NCI-H187 (cell line): ENCODE measurements at places on chromosomes 2 and 18.

GRCh38 chr2:150470435-150470834 is 17.0 kb downstream of the RND3 start:
- no peak for DNase-seq

GRCh38 chr2:108617617-108618016 is 83.3 kb downstream of the LIMS1 start:
- DNase-seq = no peak

DNA sequence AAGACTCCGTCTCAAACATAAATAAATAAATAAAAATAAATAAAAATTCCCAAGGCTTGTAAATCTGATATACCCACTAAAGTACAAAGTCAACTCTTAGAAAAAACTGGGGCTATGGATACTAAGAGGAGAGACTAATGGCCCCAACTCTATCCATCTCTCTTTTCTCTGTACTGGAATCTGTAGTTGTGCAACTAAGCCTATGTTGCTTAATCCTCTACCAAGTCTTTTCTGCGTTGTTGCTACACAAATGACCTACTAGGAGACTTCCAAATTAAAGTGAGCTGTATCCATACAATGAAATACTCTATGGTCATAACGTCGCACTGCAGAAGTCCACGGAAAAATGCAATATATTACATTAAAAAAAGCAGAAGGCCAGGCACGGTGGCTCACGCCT is 8.1 kb downstream of the MRPS5 start:
- DNase-seq = no peak

DNA sequence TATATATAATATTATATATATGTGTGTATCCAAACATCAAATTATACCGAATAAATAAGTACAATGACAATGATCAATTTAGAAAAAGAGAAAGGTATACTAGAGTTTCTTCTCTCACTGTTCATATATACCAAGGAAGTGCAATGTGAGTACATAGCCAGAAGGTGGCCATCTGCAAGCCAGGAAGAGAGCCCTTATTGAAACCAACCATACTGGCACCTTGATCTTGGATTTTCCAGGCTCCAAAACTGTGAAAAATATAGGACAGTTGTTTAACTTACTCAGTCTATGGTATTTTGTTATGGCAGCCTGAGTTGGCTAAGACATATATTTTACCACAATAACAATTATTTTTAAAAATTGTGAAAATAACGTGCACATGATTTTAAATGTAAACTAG is 1490.2 kb upstream of the SLC39A10 start:
- DNase-seq = no peak

GRCh38 chr2:20657522-20658235 is 6.8 kb upstream of the HS1BP3 start:
- DNase-seq = no peak

- DNase-seq = no peak
These were observed 7.0 kb downstream of the MYT1L start for GRCh38 chr2:2324119-2324518.

DNA sequence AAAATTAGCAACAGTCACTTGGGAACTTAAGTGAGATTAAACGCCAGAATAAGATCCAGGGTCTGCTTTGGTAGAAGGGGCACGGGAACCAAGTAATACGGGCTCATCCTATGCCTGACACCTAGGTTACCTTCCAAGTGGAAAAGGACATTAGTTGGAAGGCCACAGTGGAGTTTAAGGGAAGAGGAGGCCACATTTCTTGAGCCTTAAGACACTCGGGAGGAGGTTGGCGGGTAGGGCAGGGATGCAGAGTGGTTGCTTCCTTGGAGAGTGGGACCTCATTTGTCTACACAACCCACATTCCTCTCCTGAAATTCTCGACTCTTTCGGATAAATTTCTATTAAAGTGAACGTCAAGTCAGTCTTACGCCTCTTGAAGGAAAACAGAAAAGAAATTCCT is 510 bp upstream of the DNAH6 start:
- DNase-seq = no peak

DNA sequence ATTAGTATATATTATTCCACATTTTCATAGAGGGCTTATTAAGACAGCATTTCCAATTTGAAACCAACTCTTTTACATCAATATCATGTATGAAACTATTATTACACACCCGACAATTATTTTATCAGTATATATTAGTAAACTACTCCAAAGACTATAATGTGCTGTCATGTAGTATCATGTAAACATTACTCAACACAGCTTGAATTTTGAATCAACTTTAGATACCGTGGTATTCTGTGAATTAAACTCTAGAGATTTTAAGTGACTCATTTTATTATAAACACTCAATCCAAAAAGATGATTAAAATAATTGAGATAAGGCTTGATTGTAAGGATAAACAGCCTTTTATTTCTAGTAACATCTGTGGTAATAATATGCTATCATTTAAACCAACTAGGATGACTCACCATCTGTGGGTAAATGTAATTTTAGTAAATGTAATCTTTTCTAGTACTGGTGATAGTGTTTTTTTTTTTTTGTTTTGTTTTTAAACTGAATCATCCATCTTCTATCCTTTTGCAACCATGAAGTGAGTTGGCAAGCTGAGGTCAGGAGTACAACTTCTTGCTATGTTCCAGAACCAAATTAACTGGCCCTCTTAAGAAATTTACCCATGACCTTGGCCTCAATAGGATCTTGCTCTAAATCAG is 144.3 kb upstream of the SMAD7 start:
- DNase-seq = no peak

DNA sequence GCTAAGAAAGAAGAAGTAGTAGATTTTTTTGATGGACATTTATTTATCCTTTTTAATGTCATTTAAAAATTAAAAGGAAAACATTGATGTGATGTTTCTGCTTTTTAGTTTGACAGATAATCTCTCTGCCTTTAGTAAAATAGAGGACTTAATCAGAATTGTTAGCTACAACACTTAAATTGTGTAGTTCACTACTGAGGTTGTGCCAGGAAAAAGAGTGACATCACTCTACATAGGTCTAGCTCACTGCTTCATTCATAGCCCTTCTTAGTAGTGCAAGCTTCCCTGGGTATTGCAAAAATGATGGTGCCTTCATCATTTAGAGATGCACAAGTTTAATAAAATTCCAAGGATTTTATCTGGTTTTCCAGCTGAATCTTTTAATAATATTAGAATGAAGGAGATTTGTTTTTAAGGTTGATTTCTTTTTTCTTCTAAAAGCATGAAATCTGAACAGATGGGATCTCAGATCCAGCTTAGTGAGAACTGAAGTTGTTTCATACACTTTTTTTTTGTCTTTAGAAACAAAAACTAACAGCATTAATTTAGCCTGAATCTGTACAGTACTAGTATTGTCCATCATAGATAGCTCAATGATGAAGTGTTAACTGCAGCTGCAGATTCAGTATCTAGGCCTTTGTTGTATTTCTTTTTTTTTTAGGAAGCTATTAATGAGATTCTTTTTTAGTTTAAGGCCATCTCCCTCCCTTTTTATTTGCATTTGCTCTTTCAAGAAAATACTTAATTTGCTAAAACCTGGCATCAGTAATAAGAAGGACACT is 20.6 kb upstream of the TMEFF2 start:
- DNase-seq = no peak

DNA sequence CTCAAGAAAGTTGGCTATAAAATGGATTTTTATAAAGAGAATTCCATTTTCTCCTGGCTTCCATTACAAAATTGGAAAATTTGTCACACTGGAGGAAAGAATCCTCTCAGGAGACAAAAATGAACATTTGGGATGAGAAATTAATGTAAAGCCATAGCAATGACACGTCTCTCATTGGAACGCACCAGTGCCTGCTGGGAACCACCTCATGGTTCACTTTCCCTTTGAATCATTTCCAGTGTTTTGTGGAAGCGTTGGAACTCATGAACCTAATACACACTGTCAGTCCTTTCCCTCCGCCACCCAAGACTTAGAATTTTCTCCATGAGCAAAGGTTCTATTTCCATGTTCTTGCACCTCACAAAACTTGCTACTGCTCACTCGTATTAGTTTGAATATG is 21.0 kb upstream of the NRP2 start:
- no peak for DNase-seq

DNA sequence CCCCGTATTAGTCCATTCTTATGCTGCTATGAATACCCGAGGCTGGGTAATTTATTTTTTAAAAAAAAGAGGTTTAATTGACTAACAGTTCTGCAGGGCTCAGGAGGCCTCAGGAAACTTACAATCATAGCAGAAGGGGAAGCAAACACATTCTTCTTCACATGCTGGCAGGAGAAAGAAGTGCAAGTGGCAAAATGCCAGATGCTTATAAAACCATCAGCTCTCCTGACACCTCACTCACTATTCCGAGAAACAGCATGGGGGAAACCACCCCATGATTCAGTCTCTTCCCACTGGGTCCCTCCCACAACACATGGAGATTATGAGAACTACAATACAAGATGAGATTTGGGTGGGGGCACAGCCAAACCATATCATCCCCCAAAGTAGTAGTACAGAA is 2148.5 kb upstream of the PIK3C3 start:
- DNase-seq = no peak

DNA sequence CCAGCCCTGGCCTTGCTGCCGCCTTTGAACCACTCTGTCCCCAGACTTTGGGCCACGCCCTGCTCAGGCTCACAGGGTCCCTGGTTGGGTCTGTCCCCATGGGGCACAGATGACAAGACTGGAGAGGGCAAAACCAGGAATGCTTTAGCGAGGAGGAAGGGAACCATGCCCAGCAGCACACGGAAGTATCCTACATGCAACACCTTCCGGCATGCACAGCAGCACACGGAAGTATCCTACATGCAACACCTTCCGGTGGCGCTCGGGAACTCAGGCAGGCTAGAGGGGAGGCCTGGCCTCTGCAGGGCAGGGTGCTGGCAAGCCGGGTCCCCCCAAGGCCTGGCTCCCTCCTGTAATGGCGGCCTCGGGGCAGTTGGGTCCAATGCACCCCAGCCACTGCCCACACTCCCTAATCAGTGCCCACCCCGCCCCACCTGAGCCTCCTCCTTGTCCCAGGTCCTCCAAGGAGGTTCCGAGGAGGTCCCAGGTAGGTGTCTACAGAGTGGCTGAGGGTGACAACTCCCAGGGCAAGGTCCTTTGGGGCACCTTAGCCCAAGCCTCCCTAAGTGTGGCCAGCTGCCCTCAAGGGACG is 33.6 kb upstream of the SNED1 start:
- no peak for DNase-seq

DNA sequence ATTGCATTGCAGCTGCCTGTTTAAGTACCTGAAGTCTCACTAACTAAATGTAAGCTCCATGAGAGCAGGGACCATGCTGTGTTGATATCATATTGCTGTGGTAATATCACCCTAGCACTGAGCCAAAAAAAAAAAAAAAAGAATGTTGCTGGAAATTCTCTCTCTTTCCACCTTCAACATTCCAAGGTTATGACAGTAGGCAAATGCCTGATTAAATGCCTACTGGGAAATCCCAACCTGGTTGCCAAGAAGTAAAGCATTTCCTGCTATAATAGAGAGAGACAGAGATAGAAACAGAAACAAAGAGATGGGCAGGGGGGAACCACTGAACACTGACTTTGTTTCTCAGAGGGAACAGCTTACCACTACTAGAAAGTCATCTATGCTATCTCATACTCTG is 1604.2 kb downstream of the LRP1B start:
- no peak for DNase-seq

GRCh38 chr2:181046833-181047232 is 66.4 kb downstream of the UBE2E3 start:
- no peak for DNase-seq

- no peak for DNase-seq
These were observed 708 bp upstream of the MALT1 start for GRCh38 chr18:58670404-58671110.

DNA sequence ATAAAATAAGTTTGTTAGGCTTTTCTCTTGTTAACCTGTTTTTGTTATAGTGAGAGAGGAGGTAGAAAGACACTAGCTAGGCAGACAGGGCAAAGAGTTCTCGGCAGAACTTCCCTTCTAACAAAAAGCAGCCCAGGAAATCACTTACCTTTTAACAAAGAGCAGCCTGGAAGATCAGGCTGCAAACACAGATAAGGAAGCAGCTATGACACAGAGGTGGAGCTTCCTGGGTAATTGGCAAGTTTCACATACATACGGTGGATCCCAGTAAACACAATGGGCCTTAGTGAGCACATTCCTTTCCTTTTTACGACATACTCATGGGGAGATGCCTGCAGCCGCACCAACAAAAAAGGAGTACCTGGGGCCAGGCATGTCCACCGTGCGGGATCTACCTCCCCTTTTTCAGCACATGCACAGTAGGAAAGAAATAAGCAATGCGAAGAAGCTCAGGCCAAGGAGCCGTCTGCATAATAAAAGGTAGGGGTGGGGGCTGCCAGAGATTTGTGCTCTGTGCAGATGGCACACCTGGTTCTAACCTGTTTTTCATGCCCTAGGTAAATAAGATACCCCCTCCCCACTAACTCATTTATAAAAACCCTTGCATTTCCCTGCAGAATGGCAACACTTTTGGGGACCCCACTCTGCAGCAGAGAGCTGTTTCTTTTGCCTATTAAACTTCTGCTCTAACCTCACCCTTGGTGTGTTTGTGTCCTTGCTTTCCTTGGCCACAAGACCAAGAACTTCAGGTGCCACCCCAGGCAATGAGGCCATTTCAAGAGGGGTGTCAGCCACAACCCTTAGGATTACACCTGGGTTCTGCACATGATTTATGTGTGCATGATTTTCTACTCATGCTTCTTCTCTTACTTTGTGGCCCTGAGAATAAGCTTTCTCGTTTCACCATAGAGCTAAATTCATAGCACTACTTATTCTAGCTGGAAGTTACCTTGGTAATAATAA is 26.5 kb downstream of the MDH1 start:
- no peak for DNase-seq

DNA sequence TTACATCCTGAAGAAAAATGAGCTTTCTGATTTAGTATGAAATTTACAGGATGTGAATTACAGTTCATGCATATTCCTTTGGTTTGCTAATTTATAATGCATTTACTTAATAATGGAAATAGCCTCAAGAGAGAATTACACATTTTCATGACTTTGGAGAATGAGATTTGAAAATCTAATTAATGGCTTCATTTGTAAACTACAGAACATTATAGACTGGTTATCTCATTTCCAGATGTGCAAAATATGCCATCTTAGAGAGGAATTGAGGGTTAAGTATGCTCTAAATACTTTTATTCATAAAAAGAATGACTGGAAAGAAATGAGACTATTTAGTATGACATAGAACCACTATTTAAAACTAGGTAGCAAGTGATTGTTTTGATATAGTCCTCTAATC is 94.2 kb upstream of the DNAJC10 start:
- no peak for DNase-seq

DNA sequence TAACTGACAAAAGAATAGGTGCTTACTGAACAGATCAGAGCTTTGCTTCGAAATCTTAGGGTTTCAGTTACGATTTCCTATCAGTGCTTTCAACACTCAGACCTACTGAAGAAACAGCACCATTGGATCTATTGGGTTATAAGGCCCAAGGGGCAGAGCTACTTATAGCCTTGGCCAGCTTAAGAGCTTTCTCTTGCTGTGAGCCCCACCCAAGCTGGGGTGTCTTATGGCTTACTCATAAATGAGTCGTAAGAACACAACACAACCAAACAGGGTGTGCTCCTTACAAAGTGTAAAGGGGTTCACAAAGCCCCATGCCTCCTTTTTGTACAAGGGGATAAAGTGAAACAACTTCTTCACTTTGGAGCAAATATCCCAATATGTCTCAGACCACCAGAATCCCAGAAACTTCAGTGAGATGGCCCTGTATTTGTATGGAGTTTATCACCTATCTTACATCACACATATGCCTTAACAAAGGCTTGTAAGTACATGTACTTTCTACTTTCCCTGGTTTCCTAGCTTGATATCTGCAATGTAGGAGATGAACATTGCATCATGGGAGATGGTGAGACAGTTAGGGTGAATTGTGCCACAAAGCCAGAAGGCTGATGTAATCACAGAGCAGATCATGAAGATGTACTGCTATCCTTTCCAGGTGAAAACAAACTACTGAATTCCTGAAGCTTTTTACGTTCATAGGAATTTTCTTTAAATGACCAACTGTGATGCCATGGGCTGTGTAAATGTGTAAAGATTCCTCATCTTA is 115.5 kb upstream of the GLI2 start:
- DNase-seq = no peak
